Activated naive CD4-positive, alpha-beta T cell treated with anti-CD3 and anti-CD28 coated beads, Interleukin-2, amount 50 U/mL, for 72 hours (primary cell): ENCODE measurements at places on chromosomes 7 and 10.

DNA sequence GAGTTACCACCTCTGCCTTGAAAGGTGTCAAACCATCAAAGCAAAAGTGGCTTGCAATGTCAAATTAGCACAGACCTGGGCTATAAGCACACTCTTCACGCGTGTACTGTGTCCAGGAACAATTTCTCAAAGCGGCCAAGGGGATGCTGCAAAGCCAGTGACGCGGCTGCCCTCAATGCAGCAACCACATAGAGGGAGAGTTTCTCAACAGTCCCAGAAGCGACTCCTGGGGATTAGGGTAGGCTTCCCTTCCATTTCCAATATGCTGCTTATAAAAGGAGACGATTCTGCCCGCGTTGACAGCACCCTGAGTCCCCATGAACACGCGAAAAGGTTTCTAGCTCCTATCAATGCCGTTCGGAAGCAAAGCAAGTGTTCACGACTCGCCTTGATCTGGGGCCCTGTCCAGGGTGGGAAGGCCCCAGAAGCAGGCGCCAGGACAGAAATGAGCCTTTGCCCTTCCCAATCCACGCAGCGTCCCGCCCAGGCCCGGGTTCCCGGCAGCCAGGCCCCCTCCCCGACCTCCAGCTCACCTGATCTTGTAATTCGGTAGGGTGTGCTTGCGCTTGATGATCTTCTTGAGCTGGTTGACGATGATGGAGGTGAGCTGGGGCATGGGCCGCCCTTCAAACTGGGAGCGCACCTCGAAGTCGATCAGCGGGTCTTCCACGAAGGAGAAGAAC, 1.3 kb downstream of the PDZD8 start:
- peak; percentile 22 for DNase-seq

GRCh38 chr10:14736043-14736442, 38.7 kb downstream of the FAM107B start:
- DNase-seq: no peak

GRCh38 chr7:18018296-18019215, 9.1 kb downstream of the PRPS1L1 start:
- DNase-seq: no peak

DNA sequence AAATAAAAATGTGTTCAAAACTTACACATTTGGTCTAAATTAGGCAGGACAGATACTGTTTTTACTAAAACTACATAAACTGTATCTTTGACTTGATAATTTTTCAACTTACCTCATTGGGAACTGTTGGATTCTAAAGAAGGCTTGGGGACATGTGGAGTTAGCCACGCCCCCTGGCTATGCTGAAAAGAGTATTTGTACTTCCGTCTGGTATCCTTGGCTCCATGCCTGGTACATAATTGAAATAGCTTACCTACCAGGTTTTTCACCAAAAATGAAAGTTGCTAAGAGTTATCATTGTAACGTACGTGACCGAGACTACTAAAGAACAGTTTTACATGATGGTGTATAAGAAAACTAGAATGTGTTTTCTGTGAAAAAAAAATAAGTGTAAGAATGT, 604.8 kb upstream of the IGFBP3 start:
- no peak for DNase-seq

DNA sequence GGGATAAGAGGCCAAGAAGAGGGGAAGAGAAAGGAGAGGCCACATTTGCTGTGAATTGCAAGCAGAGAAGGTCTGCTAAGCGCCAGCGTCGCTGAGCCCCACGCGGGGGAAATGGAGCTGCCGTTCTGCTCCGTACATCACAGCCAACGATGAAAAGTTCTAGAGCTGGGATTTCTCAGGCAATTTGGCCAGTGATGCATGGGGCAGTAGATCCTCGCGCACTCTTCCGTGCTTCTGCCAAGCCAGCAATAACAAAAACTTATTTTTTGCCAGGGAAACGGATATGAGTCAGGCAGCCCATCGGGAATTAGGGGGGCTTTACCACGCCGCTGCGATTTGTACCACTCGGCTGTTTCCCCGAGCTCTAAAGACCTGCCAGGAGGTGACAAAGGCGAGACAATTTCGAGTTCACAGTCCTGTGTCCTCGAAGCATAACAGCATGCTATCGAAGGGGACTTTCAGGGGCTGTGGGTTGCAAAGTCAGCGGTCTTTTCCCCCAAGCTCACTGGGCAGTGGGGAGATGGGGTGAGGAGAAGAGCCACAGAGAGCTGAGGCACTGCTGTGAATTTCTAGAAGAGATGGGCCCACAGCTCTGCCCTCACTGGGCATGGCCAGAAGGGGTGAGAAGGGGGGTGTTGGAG, 30.0 kb upstream of the SLF2 start:
- no peak for DNase-seq

DNA sequence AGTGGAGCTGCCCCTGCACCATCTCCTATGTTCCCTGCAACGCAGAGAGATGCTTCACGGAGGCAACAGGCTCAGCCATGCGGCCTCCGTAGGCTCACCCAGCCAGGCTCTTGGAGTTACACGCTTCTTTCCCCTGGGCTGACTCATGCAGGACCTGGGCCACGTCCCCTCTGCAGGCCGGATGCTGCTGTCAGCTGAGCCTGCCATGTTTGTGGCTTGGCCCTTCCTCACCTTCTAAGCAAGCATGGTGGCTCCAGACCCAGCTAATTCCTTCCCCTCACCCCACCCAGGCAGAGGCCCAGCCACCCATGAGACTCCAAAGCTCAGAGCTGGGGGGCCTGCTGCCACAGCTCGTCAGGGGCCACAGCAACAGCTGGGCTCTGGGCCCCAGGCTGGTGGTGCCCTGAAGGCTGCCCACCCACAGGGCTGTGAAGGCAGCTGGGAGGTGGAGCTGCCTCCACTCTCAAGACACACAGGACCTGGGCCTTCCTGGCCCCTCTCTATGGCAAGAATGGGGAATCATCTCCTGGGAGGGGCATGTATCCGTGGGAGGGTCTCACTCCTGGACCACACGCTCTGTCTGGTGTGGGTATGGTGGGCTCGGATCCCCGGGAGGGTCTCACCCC, 219.6 kb downstream of the ELFN1 start:
- no peak for DNase-seq

DNA sequence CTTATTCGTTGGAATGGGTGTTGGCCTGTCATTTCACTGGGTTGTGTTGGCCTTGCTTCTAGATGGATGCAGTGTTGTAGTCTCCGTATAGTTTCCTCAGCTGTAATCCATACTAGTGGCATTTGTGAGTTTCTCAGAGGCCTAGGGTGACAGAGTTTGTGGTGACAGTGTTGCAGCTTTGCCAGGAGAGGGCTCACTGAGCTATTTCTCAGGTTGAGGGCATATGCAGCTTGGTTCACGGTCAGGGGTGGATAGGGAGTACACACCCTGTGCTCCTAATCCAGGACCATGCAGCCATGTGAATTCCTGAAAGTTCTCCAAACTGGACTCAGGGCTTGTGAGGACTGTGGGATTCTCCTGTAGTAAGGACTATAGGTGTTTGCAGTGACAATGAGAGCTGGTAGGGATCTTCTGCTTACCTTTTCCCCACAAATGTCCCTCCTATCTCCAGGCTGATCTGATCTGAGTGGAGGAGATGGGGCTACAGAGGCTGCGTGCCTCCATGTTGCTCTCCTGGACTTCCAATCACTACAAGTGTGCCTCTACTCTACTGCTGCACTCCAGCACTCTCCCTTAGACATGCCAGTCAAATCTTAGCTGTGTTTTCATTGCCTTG, 229.0 kb downstream of the STK31 start:
- no peak for DNase-seq

DNA sequence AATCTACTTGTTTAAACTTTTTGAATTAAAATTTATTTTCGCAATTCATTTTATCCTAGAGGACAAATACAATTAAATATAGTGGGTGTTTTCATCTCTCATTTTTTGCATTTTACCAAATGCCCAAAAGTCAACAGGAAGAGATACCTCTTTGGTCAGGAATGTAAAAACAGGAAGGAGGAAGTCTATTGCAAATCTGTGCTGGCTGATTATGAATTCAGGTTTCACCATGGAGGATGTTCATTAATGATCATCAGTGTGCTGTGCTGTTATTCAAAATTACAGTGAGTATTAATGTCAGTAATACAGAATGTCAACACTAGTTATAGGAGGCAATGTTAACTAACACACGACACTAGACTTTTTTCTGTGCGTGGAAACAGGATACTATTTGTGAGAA, 24.7 kb downstream of the EXOC6 start:
- no peak for DNase-seq

GRCh38 chr7:78712111-78712510, 741.4 kb downstream of the MAGI2 start:
- DNase-seq: no peak

GRCh38 chr10:127840884-127841283, 51.9 kb downstream of the CLRN3 start:
- DNase-seq: no peak

DNA sequence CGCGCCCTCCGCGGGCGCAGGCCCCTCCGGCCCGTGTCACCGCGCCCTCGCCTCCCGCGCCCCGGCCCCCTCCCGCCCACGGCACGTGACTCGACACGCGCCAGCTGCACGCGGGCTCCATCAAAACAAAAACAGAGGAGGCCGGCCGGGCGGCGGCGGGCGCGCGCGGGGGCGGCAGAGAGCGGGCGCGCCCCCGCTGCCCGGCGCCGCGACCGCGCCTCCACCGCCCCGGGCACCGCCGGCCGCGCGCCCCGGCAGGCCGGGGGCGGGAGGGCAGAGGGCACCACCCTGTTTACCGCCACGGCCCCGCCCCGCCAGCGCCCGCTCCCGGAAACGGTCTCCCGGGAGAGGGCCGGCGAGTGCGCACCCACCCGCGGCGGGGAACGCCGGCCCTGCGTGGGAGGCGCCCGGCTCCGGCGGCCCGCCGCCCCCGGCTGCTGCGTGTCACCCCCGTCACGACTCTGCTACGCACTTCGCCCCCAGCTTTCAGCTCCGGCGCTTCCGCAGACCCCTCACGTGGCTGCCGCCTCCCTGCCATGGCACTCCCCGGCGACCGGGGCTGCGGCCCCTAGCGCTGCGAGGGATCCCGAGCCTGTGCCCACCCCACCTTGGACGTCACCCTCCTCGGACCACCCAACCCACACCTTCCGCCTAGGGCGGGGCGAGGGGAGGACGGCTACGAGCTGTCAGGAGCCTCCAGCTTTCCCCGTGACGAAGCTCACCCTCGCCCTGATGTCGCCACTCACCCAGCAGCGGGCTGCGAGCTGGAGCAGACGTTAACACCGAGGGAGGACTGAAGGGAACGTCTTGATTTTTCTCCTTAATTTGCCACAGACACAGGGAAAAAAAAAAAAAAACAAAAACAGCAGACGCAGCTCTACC, 221.6 kb upstream of the MKLN1 start:
- peak; percentile 90 for DNase-seq

GRCh38 chr10:105644559-105644958, 1003.5 kb downstream of the SORCS3 start:
- DNase-seq: no peak

DNA sequence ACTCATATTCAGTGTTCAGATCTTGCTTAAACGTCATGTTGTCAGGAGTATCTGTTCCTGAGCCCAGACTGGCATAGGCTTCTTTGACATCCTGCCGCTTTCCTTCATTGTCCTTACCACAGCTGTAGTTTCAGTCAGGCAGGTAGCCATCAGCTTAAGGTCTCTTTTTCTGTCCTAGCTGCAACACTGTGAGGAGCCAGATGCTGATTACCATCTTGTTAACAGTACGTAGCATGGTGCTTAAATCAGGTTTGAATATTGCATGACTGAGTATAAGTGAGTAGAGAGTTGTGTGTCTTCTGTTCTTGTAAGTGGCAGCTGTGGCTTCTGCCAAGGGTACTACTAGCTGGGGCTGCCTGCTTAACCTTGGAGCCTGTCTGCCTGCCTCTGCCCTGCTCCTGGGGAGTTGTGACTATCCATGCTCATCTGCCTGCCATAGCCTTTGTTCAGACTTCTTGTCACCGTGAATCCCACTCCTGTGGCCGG, 92.6 kb downstream of the MAPK8 start:
- DNase-seq: no peak

- no peak for DNase-seq
These were observed 1.7 kb downstream of the SORCS3 start for GRCh38 chr10:104642658-104643302.

GRCh38 chr7:302054-302992, 12.4 kb downstream of the FOXL3 start:
- DNase-seq: peak; percentile 38

DNA sequence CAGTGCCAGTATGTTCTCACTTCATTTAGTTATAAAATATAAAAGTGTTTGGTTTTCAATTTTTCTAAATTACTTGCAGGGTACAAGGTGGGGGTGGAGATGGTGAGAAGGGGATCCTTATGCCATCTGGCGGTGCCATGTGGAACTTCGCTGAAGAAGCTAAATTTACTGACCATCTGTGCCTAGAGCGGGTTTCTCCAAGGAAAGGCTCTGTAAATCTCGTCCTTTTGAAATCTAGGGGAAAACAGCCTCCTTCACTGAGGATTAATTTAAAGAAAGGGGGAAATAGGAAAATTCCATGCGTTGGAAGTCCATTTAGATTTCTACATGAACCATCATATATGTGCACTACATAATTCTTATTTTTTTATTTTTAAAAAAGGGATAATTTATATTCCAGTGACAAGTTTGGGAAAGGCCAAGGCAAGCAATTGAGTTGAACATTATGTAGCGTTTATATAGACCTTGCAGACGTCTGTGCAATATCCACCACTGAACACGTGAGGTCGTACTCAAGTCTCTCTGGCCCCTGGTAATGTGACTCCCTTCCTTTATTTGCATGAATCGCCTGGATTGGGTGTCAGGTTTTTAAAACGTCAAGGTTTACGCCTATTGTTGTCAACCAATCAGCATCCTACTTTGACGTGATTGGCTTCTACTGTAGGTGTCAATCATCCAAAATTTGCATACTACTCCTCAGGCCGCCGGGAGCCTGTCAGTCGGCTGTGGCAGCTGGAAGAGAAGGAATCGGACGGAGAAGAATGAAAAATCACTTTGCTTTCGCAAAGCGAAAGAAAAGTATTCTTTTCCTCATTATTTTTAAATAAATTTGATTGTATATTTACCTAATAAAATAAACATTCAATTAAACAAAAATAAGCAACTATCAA, 297.1 kb upstream of the NFE2L3 start:
- DNase-seq: peak; percentile 41

- no peak for DNase-seq
These were observed 23.3 kb downstream of the YAE1 start for GRCh38 chr7:39589323-39590111.

DNA sequence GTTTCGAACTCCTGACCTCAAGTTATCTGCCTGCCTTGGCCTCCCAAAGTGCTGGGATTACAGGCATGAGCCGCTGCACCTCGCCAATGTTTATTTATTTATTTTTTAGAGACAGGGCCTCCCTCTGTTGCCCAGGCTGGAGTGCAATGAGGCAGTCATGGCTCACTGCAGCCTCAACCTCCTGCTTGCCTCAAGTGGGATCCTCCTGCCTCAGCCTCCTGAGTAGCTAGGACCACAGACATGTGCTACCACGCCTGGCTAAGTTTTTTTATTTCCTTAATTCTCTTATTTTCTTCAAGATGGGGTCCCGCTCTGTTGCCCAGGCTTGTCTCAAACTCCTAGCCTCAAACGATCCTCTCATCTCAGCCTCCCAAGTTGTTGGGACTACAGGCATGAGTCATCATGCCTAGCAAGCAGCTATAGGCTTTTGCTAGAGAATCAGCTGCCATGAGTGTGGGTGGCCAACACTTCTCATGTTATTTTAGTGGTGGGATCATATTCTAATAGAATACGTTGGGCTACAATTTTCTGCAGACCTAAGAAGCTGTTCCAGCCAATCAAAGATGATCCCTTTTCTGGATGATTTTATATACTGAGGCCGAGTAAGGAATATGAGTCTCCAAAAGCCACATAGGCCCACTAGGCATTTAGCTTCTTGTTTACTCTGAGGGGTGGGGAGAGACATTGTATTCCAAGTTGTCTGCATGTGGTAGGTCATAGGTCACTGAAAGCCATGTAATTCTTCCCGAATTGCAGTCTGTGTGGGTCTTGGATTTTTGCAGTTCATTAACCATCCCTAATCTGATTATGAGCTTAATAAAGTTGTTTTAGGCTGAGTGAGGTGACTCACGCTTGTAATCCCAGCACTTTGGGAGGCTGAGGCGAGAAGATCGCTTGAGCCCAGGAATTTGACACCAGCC, 7.6 kb upstream of the TMEM248 start:
- no peak for DNase-seq
